ENCODE measurements at places on chromosomes 6 and 20.

DNA sequence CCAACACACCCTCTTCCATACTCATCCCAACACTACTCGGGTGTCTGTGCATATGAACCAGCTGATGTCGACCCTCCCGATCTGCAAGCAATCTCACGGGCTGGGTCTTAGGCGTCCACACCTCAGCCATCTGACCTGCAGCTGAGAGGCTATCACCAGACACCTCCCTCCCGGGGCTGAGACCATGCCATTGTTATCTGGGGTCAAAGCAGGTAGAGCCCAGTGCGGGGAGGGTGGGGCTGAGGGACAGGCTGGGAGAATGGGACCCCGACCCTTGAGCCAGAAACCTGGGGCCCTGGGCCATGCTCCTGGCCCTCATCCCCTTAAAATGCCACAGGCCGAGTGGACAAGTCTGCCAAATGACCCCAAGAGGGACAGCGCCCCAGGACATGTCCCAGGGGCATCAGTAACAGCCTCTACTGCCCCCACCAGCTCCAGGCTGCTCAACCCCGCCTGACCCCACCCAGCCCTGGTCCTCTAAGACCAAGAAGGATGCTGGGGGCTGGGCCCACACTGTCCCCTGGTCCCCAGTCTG lies 146.7 kb upstream of the CST7 start:
- DNase-seq, result no peak

DNA sequence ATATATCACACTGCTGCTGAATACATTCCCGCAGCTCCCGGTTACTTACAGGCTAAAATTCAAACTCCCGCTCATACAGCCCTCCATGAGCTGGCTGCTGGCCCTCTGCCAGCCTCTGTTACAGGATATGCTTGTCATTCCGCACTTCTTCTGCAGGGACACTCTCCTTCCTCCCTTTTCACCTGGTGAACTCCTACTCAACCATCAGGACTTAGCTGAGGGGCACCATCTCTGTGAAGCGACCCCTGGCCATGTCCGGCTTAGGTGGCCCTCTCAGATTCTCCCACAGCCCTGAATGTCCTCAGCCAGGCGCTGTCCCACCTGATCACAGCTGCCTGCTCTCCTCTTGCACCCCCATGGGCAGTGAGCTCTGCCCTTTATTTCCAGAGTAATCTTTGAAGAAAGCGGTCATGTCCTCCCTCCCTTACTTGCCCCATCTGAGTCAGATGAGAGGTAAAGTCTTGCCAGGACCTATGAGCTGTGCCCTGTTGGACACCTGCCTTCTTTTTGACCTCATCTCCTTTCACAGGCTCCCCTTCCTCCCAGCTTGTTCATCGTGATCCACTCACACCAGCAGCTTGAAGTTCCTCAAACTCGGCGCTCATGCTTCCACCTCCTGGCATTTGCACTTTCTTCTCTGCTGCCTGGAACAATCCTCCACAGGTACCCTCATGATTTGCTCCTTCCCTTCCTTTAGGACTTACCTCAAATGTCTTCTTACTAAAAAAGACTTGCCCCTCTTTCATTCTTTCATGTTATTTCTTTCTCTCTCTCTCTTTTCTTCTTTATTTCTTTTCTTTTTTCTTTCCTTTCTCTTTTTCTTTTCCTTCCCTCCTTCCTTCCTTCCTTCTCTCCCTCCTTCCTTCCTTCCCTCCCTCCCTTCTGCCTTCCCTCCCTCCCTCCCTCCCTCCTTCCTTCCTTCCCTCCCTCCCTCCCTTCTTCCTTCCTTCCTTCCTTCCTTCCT lies 5.6 kb downstream of the CYP24A1 start:
- no peak for DNase-seq

DNA sequence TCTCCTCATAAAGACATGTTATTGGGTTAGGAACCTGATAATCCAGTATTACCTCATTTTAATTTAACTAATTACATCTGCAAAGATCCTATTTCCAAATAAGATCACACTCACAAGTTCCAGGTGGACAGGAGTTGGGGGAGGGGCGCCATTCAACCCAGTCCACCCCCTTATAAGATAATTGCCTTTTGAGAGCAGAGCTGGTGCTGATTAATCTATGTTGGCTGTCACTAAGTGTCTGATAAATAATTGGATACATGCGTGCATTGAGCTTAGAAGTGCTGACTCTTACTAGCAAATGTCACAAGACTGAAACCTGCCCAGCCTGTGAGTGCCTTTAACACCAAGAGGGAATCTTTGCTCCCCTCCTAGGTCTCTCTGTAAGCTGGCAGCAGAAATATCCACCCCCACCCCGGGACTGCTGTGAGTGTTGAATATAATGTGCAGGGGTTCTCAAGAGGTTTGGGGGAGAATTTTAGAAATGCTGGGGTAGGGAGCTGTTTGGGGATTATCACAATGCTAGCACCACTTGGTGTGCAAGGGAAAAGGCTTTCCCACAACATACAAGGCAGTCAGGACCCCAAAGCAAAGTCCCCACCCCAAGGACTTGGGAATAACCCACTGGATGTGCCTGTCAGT lies 87.5 kb downstream of the ANKRD60 start:
- no peak for DNase-seq

GRCh38 chr20:57317316-57317788 lies 12.3 kb upstream of the SPO11 start:
- no peak for DNase-seq

- DNase-seq, result no peak
Observed at GRCh38 chr6:24205020-24205492, 79.0 kb downstream of the NRSN1 start.

DNA sequence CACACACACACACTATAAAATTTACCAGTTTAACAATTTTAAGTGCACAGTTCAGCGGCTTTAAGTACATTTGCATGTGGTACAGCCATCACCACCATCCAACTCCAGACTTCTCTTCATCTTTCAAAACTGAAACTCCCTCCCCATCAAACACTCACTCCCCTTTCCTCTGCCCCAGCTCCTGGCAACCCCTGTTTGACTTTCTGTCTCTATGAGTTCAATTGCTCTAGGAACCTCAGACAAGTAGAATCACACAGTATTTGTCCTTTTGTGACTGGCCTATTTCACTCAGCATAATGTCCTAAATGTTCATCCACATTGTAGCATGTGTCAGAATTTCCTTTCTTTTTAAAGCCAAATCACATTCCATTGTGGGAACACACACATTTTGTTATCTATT lies 302.8 kb upstream of the FOXQ1 start:
- no peak for DNase-seq

GRCh38 chr20:44745598-44746366 lies at the start of gene KCNK15:
Gene KCNK15, plus strand, starts transcription at chr20:44745865. Its CDS starts 46 bp downstream, at chr20:44745911.
- no peak for DNase-seq

DNA sequence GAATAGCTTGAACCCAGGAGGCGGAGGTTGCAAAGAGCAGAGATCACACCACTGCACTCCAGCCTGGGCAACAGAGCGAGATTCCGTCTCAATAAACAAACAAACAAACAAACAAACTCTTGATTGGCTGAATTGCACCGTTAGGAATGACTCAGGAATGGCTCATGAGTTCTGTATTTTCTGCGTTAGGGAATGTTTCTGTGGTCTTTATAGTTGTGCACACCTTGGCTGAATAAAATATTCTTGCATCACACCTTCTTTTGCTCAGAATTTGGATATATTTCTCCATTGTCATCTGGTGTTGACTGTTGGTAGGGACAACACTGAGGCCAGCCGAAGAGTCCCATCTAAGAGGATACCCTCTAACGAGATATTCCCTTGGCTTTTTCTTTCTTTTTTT lies 19.6 kb upstream of the PI16 start:
- DNase-seq, result no peak

GRCh38 chr6:112526594-112526993 lies 179.5 kb downstream of the RFPL4B start:
- no peak for DNase-seq

- DNase-seq, result no peak
Observed at GRCh38 chr6:40399888-40400457, 187.2 kb downstream of the LRFN2 start.

- no peak for DNase-seq
Observed at GRCh38 chr6:2920671-2921112, 17.6 kb upstream of the SERPINB9 start.

- no peak for DNase-seq
Observed at GRCh38 chr20:7497985-7498384, 442.3 kb downstream of the HAO1 start.

DNA sequence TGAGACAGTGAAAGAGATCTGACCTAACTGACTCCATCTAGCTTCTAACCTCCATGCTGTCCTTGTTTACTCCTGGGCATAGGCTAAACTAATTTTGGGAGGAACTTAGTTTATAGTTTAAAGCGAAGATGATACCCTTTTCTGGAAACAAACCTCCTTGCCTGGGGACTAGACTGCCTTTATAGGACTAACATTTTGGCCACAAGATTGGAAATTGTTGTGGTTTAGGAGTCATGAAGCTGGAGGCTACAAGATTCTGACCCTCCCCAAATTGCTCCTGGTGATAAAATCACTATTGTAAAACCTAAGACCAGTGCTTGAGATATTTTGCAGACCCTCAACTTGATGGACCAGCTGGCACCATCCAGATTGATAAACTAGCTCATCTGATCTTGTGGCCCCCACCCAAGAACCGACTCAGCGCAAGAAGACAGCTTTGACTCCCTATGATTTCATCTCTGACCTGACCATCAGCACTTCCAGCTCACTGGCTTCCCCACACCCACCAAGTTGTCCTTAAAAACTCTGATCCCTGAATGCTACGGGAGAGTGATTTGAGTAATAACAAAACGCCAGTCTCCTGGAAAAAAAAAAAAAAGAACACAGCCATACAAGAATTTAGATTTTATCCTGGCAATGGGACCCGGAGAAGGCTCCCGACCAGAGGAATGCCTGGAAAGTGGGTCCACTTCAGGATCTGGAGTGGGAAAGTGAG lies 63.0 kb downstream of the ABHD12 start:
- DNase-seq, result no peak

DNA sequence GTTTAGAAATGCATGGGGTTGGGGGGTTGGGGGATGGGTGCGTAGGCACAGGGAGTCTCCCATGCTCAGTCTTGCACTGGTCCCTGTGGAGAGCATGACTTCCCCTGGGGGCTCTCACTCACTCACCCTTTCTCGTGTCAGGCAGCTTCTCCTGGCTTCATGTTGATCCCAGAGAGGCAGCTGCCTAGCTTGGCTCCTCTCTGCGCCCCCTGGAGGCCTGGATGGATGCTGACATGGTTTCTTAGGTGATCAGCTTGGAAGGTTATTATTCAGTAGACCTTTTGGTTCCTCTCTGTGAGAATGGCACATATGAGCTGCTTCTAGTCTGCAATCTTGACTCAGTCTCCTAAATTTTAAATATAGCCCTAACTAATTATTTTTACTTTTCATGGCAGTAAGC lies 109.3 kb upstream of the FAM83B start:
- no peak for DNase-seq

- no peak for DNase-seq
Observed at GRCh38 chr20:46709459-46710152, at the start of gene SLC2A10. Gene SLC2A10, plus strand, starts transcription at chr20:46709649. Its CDS starts 88 bp downstream, at chr20:46709737.

GRCh38 chr6:110530671-110531070 lies 54.3 kb upstream of the SLC22A16 start:
- no peak for DNase-seq

GRCh38 chr6:109406196-109406595 lies 23.9 kb upstream of the CD164 start:
- DNase-seq, result no peak

GRCh38 chr6:83083476-83083875 lies 16.0 kb downstream of the DOP1A start:
- no peak for DNase-seq

- no peak for DNase-seq
Observed at GRCh38 chr6:110544472-110544871, 68.1 kb upstream of the SLC22A16 start.

DNA sequence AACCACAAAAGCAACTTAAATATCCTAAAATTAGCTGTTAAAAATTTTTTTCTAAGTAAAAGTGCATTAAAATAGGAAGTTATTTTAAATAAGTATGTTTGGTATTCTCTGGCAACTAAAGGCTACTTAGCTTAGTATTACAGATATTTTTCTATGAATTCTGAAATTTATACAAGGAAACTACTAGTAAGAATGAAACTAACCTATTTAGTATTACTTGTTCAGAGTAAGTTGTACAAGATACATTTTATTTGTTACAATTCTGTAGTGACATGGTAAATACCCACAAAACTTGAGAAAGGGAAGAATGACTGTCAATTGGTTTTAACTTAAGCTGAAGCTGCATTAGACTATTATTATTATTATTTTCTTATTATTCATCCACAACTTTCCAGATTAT lies 6.5 kb downstream of the PHIP start:
- DNase-seq, result no peak

GRCh38 chr6:135146162-135146934 lies 34.8 kb upstream of the MYB start:
- no peak for DNase-seq

GRCh38 chr6:43276577-43277305 lies 21.3 kb upstream of the SLC22A7 start:
- DNase-seq, result no peak

GRCh38 chr6:97361286-97361685 lies 78.3 kb upstream of the MMS22L start:
- no peak for DNase-seq

GRCh38 chr6:31663126-31663960 lies 1.5 kb downstream of the GPANK1 start:
- no peak for DNase-seq

DNA sequence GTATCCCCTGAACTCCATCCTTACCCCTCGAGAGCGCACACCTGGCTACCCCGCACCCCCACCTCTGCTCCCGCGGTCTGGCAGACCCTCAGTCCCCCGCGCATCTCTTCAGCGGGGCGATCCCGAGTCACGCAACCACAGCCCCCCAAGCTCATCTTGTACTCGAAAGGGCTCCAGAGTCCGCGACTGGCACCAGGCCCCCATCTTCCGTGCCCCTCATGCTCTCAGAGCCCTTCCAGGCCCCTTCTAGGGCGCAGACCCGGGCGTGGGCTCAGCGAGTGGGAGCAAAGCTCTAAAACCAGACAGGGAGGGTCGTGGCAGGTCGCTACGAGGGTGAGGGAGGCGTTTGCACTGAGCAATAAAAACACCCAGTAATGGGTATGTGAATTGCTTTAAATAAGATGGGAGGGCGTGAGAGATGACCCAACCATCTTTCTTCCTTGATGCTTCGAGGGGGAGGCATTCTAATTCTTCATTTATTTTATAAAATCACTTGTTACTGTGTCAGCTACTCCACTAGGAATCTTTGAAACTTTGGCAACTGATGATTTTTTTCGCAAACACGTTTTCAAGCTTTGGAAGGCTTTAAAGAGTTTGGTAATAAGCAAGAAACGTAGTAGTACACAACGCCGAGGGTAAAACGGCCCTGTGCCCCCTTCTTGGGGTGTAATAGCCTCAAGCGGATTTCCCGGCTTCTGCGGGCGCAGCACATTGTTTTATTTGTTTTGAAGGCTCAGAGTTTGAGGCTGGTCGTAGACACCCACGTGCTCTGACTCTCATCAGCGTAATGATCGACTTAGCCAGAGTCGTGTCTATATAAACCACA lies 42.6 kb upstream of the SUPT3H start:
- DNase-seq, result peak; percentile 45

Measured in activated gamma-delta T cell treated with anti-CD3 and anti-CD28 coated beads, Interleukin-2, amount 50 U/mL, for 16 hours (primary cell).